ENCODE measurements at places on chromosomes 12 and 14.

GRCh38 chr12:82698708-82699564 is 12.2 kb downstream of the TMTC2 start:
- no peak for DNase-seq

DNA sequence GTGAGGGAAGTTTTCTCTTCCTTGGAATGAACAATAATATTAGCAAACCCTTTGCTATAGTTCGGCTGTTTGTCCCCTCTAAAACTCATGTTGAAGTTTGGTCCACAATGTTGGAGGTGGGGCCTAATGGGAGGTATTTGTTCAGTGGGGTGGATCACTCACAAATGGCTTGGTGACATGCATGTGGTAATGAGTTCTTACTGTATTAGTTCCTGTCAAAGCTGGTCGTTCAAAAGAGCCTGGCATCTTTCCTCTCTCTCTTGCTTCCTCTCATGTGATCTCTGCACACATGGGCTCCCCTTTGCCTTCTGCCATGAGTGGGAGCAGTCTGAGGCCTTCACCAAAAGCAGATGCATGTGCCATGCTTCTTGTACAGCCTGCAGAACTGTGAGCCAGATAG is 13.1 kb upstream of the PPP4R4 start:
- no peak for DNase-seq

- no peak for DNase-seq
These were observed 113.3 kb downstream of the NOVA1 start for GRCh38 chr14:26484562-26484961.

DNA sequence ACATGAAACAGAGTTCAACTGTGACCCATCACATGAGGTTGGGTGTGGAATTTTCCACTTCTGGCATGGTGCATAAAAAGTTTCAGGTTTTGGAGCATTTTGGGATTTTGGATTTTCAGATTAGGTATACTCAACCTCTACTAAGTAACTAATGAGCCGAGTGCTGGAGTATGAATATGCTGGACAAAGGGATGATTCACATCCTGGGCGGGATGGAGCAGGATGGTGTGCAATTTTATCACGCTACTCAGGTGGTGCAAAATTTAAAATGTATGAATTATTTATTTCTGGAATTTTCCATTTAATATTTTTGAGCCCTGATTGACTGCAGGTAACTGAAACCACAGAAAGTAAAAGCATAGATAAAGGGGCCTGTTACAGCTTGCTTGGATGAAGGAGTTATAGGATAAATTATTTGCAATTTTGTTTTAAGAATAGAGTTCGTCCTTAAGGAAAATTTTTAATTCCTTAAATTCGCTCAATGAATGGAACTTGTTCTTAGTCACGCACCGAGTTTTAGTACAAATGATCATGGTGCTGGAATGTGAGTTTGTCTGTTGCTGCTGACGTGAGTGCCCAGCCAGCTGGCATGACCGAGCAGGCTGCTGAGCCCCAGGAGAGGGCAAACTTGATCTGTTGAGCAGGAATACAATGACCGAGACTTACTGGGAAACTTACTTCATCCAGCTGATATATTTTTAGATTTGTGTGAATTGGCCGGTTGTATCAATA is 176.3 kb downstream of the ESR2 start:
- peak; percentile 78 for DNase-seq

DNA sequence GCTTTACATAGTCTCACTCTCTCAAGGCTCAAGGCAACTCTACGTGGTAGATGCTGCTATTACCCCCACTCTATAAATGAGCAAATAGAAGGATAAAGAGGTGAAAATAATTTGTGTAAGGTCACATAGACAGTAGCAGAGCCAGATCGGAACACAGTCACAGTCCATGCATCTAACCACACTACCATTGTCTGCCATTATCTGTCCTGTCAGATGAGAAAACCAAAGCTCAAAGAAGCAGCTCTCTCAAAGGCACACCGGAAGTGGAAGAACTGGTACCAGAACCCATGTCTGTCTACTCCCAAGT is 134.4 kb upstream of the NUDT4 start:
- no peak for DNase-seq

DNA sequence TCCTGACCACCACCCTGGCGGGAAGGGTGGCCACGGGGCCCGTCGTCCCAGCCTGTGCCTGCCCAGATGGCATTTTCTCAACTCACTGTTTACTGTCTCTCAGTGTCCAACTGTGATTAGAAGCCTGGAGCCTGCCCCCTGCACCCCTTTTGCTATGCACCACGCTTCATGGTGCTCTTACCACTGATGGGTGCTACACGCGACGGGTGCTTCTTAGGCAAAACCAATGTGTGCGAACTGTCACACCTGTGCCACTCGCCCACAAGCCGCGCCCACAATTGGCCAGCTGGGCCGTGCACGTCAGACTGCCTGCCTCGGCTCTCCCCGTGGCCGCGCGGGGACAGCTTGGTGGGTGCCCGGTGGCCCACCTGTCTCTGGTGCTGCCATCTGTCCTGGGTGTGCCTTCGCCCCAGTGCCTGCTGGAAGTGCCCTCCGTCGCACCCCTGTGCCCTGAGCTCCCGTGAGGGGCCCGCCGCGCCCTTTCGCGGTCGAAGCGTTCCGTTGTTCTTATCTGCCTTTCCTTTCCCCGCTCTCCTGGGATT is 15.1 kb upstream of the AMN start:
- no peak for DNase-seq

DNA sequence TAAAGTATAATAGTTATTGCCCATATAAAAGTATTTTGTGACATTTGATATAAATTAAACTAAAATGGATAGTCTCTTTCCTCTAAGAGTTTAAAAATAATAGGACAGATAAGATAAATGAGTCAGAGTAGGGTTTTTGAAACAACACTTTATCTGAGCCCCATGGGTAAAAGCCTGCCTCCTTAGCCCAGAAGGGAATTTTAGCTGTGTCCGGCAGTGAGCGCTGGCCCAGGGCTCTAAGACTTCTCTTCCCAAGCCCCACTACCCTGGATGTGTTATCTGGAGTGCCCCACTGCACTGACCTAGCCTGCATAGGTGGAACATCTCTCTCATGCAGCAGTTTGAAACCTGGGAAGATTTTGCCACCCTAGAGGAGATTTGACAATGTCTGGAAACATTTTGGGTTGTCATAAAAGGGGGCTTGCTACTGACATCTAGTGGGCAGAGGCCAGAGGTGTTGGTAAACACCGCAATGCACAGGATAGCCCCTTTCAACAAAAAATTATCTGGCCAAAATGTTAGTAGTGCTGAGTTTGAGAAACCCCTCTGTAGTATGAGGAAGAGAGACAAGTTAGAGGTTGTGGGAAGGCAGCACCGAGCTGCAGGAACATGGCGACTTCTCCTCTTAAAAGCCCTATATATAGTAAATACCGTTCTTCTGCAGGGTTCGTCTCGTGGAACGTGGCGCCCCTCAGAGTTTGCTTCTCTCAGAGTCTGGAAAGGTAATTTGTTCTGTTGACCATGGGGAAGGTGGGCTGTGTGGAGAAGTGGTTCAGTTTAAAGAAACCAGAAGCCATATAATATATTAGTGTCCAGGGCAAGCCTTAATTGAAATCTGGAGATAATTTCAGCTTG is 29.3 kb upstream of the ATF1 start:
- no peak for DNase-seq

DNA sequence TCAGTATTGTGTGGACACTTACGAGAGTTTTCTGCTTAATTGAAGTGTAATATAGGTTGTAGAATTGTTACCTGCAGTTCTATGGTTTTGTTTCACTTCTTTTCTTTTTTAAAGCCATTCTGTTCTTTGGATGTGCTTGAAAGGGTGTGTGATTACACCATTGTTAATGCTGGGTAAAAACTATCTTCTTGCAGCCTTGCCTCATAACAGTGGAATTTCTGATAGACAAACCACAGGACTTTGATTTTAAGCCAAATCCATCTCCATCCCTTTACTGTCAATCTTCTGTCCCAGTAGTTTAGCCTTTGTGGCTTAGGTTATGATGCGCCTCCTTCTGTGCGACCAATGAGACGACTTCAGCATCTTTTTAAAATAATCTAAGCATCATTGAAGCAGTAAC is 182.3 kb downstream of the PELI2 start:
- DNase-seq = peak; percentile 23

GRCh38 chr14:102323102-102323501 is 3.6 kb downstream of the ZNF839 start:
- DNase-seq = peak; percentile 23

- no peak for DNase-seq
These were observed 155.5 kb downstream of the ANO2 start for GRCh38 chr12:5789469-5789968.

- no peak for DNase-seq
These were observed 157.6 kb downstream of the DPF3 start for GRCh38 chr14:72736308-72736707.

- DNase-seq = no peak
These were observed 136.3 kb upstream of the TMPO start for GRCh38 chr12:98379106-98379505.

DNA sequence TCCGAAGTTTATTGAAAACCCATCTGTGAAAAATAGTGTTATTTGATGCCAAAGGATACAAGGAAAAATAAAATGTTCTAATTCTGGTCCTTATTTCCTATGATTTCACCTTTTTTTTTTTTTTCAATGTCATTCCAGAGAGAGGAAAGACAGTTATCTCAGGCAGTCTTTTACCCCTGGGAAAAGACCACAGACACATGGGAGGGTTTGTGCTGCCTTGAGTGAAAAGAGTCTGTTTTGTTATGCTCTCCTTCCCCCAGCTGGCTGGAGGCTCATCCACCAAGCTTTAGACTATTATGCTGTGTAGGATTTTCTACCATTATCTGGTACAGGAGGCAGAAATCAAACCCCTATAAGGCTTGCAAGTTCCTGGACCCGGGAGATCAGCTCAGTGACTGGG is 151.8 kb downstream of the CRADD start:
- DNase-seq = no peak

GRCh38 chr14:62667421-62667914 is 377.8 kb downstream of the KCNH5 start:
- DNase-seq = no peak

- DNase-seq = no peak
These were observed 46.6 kb downstream of the ATF7 start for GRCh38 chr12:53579545-53579955.

DNA sequence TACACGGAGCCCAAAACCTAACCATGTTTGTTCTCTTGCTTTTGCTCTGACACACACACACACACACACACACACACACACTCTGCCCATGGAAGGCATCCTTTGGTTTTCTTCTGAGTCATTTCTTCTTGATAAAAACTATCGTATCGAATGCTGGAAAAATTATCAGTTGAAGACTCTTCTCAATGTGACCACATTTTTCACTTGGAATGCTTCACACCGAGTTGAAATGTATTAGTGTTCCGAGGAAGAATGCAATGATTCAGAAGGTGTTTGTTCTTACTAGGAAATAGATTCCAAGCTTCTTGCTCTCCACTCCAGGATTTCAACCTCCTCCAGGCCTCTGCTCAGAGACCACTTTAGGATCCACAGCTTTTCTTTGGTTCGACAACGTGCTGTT is 226.3 kb downstream of the MON2 start:
- no peak for DNase-seq

GRCh38 chr14:52907949-52908348 is 42.9 kb downstream of the FERMT2 start:
- no peak for DNase-seq

- DNase-seq = no peak
These were observed 29.6 kb downstream of the PMCH start for GRCh38 chr12:102167821-102168604.

DNA sequence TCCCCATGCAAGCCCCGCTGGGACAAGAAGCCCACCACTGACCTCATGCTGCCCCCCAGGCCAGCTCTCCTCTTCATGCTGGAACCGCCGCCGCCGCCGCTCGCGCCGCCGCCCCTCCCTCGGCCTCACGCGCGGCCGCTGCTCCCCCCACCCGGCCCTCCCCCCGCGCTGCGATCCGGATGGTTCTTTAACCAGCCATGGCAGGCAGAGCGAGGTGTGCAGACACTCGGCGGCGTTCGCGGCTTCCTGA is at the start of gene DCAF5:
Gene DCAF5, minus strand, starts transcription at position 218 of the 250 bp plus-strand sequence. Its CDS starts 141 bp downstream, at position 77.
- DNase-seq = no peak

GRCh38 chr12:3897371-3897971 is 24.3 kb upstream of the PARP11 start:
- no peak for DNase-seq

GRCh38 chr12:102427543-102427941 is 52.8 kb downstream of the IGF1 start:
- DNase-seq = no peak

DNA sequence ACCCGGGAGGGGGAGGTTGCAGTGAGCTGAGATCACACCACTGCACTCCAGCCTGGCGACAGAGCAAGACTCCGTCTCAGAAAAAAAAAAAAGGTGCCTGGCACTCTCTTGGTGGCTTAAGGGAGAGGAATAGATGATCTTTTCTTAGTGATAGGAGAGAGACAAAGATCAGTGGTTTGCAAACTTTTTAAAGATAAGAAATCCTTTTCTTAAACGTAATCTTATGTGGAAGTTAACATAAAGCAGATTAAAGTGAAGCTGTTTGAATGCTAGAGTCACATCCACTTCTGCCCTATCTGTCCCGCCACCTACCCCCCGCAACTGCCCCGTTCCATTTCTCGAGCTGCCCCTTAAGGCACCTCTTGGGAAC is 6.3 kb upstream of the NINJ2 start:
- no peak for DNase-seq

GRCh38 chr12:55940065-55940732 is 9.2 kb downstream of the DGKA start:
- DNase-seq = no peak

DNA sequence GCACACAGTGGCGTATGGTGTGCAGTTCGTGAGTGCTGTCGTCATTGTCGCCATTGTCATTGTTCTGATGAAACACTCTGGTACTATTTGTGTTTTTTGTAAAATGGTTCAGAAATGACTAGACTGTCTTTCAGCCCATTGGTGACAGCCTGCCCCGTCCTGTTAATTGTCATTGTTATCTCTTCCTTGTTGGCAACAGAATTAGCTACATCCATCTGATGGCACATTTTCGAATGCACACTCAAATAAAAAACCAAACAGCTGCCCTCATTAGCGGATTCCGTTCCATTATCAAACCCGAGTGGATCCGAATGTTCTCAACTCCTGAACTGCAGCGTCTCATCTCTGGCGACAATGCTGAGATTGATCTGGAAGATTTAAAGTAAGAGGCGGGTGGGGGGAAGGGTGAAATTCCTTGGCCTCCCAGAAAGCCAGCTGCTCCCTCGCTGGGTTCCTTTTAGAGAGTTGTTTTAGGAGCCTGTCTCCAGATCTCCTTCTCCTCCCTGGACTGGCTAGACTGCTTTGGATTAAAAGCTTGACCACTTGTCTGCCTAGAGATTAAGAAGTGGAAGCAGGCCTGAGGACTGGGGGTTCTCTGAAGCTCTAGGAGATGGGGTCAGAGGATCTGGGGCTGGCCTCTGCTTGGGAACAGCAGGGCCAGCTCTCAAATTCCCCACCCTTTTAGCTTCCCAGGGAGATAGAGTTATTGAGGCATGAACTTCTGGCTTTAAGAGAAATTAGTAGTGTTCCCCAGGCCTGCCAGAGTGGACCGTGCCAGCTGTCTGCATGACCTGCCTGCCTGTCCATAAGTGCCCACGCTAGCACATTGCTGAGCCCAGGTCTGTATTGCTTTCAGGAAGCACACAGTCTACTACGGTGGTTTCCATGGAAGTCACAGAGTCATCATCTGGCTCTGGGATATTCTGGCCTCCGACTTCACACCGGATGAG is 43.3 kb downstream of the MMAB start:
- no peak for DNase-seq

GRCh38 chr14:55336691-55337090 is 65.5 kb downstream of the FBXO34 start:
- DNase-seq = no peak
